Naive thymus-derived CD4-positive, alpha-beta T cell (primary cell): ENCODE measurements at places on chromosomes 6 and 20.

- no peak for DNase-seq
Measured at GRCh38 chr6:132785936-132786335, 12.5 kb downstream of the SLC18B1 start.

DNA sequence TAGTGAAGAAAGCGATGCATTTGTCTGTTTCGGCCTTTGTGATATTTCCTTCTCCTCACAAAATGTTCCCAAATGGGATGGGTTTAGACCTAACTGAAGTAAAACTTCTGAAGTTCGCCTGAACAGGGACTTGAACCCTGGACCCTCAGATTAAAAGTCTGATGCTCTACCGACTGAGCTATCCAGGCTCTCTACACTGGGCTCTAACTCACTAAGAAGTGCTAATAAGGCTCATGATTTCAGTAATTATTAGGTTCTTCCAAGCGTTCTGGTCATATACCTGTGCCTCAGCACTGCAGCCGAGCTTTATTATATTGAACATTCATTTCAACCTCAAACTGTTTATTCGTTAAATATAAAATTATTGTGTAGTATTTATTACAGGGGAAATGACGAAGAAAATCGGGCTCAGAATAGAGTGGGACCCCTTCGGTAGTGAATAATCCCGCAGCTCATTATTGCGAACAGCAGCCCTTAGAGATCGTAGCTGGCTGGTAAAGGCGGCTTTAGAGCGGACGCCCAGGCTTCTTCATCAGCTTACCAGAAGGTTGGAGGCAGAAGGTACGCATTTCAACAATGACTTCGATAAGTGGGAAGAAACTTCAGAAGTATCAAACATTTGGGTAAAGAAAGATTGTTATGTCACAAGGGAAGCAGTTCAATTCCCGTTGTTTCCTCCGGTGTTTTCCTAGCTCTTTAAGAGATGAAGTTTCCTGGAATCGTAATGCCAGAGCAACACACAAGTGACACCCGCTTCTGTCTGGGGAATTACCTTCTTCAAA, 119.0 kb upstream of the ZNF184 start:
- no peak for DNase-seq

- DNase-seq, result no peak
Measured at GRCh38 chr6:89745716-89746115, 73.9 kb downstream of the MDN1 start.

GRCh38 chr6:53503060-53503459, 41.8 kb downstream of the GCLC start:
- no peak for DNase-seq

GRCh38 chr6:148565930-148566663, 180.7 kb upstream of the UST start:
- no peak for DNase-seq

DNA sequence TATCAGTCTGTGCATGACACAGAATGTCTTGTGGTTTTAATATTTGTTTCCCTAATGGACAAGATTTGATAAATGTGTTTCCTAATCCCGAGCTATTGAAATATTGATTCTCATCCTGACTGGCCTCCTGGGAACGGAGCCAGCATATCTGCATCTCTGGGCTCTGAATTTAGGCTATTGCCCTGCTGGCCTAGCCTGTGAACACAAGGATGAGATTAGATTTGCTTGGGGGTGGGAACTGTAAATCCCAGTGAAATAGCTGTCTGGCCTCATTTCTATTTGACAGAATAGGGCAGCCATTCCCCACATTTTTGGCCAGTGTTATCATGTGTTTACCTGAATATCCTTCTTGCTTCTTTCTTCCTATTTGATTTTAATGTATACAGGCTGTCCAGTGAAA, 198.4 kb upstream of the SOX4 start:
- no peak for DNase-seq
